GM12878 (cell line): ENCODE measurements at places on chromosomes 5 and 9. TPM values are rescaled to one million over a fixed set of nuclear protein-coding genes. Genes with fewer than 3 reads are reported as not detected.

DBH gene
- polyA plus RNA-seq = not detected in 2 replicates

DNA sequence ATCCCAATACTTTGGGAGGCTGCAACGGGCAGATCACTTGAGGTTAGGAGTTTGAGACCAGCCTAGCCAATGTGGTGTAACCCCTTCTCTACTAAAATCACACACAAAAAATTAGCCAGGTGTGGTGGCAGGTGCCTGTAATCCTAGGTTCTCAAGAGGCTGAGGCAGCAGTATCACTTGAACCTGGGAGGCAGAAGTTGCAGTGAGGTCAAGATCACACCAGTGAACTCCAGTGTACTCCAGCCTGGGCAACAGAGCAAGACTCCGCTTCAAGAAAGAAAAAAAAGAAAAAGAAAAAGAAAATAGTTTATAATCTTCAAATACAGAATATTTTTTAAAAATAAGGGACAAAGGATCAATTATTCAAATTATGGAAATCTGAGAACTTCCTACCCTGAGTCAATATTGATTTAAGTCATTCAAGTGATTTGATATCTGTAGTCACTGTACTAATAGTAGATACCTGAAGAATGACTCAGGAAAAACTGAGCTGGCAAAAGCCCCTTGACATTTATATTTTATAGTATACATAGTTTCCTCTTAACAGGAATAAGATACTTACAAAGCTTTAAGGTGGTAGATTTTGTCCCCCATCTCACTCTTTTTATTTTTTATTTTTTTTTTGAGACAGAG lies 61.8 kb downstream of the PTBP3 start:
- DNase-seq = no peak

LECT2 gene
- not detected in 2 replicates for polyA plus RNA-seq

OBP2B gene
- polyA plus RNA-seq = not detected in 2 replicates

RASGRF2 gene
- polyA plus RNA-seq = 0.18 and 0.24 TPM in 2 replicates

DNA sequence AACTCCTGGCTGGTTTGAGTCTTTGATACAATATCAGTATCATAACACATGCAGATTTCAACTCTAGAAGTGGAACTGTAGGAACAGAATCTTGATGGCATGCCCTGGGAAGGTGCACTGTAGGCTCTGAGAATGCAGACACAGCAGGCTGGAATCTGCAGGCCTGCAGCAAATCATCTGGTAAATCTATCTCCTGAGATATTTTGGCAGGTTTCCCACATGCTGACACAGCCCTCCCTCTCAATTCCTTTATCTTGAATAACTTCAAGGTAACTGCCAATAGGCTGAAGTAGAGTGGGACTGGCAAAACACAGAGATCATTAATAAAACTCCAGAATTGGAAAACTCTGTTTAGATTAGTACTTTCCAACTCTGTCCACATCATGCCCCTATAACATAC lies 177.8 kb upstream of the PCSK5 start:
- DNase-seq = no peak

DMRT3 gene
- polyA plus RNA-seq = not detected in 2 replicates

- DNase-seq = no peak
Measured at GRCh38 chr5:43680286-43680685, 77.3 kb downstream of the NNT start.

DNA sequence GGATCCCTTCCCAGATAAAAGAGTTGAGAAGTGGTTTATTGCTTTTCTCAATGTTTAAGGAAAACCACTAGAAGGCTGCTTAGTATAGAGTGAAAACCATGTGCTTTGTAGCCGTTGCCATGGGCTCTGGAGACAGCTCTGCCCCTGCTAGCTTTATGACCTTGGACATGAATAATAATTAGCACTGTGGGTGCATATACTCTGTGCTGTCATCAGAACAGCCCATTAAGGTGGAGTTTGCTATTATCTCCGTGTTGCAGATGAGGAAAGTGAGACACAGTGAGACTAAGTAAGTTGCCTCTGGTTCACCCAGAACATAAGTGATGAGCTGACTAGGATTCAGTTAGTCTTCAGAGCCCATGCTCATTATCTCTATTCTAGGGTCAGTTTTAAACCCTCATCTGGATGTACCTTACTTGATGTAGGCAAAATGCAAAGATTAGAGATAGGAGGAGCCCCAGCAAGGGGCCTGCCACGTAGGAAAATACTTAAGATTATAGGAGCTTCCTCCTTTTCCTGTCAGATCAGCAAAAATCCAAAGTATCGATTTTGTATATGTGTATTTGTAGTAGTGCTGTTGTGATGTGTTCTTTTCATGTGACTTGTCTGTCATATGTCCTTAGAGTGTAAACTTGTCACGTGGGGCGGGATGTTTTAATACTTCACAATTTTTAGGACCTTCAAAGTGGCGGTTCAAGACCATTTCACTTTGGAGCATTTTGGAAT lies 102.5 kb downstream of the TLE4 start:
- DNase-seq = no peak

GRCh38 chr9:112332214-112332613 lies 1.2 kb downstream of the PTBP3 start:
- no peak for DNase-seq

- no peak for DNase-seq
Measured at GRCh38 chr9:99782962-99783718, 38.5 kb upstream of the NR4A3 start.

SNAPC4 gene
- polyA plus RNA-seq = 6.3 and 7.2 TPM in 2 replicates

- DNase-seq = no peak
Measured at GRCh38 chr5:174876-175465, 16.3 kb upstream of the LRRC14B start.

DNA sequence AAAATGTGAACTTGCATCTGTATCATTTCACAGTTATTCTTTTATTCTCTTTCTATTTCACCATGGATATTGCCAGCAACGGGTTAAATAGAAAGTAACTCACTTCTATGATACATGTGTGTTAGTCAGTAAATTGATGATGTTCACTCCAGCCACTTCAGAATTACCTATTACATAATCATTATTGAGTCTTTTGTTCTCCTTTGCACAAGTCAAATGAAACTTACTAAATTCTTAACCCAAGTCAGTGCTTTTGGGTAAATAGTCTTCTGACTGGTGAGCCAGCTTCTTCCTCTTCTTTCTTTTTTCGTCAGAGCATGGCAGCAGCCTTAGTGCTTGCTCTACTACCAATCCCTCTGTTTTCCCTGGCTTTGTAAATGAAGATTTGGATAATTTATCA lies 344.3 kb downstream of the RAB3C start:
- no peak for DNase-seq
